Mammary epithelial cell (primary cell): ENCODE measurements at places on chromosomes 7 and 10. TPM values are rescaled to one million over a fixed set of nuclear protein-coding genes. Genes with fewer than 3 reads are reported as not detected.

GRCh38 chr10:110901954-110902819 lies 16.8 kb downstream of the BBIP1 start:
- DNase-seq, result peak; percentile 85

Gene KIF11
- 2.7 TPM for total RNA-seq

Gene OIT3
- total RNA-seq, result not detected in 2 replicates

- DNase-seq, result peak; percentile 23
Observed at GRCh38 chr7:28623863-28624262, 211.5 kb downstream of the CREB5 start.

DNA sequence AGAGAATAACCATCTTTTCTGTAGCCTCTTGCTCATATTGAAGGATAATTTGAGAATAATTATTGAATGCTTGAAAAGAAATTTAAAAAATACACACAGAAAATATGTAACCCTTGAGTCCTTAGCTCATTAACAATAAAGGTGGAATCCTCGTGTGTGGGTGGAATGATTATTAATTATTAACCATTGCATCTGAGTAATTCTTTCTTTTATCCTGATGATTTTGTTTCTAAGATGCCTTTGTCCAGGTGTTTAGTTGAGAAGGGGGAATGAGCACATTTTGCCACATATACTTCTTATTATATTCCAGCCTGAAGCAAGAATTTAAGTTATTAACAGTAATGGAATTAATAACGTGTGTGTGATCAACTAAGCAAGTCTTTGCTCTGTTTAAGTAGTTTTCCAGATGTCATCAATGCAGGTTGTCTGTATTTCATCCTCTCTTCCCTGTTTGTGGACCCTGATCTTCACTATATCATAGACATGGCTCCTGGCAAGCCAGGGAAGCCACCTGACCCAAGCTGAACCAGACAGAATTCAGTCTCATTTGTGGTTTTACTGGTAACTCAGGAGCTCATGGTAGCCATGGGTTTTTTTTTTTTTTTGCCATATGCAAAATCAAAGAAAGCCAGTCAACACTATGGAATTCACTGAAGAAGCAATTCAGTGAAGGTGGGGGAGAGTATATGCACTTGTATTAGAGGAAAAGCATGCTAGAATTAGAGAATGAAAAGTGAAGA lies 144.3 kb downstream of the KIF20B start:
- DNase-seq, result peak; percentile 74

DNA sequence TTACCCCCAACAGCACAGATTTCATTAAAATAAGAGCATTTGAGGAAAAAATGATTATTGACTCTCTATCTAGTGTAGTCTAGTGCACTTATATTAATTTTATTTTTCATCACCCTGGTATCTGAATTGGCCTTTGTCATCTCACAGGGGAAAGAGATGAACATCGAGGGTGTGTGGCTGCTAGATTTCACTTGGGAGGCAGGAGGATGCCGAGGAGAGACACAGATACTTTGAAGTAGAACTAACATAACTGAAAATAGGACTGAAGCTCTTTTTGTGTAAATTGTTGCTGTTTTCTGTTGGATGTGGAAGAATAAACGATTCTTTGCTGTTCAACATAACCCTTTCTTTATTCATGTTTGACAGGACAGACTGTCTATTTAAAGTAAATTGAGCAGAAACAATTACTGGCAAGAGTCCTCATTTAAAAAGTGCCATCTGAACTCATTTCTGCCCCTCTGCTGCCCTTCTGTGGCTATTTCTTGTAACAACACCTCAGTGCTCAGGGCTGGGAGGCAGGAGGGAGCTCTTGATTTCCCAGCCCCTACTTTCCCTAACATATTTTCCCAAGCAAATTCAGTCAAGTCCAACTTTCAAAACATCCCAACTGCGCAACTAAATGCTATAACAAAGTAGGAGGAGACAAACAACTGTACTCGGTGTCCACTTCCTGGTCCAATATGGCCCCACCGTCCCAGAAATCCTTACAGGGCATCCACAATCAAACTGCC lies 15.6 kb downstream of the LYZL1 start:
- peak; percentile 43 for DNase-seq
